ENCODE measurements at places on chromosomes 2 and 18.

DNA sequence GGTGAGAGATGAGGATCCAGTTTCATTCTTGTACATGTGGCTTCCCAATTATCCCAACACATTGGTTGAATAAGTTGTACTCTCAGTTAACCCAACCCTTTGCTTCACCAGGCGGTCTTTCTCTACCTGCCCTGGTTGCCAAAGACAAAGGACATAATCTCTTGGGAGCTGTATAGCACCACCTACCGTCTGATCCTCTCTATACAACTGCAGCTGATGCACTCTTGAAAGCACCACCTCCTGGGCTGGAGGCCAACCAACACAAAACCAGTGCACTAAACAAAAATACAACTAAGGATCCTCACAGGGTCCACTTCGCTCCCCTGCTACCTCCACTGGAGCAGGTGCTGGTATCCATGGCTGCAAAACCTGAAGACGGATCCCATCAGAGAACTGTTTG lies 473.6 kb upstream of the NRXN1 start:
- no peaks in the 10 kb centered on the region for H3K27me3 ChIP-seq
- no peaks in the 10 kb centered on the region for H3K36me3 ChIP-seq

- H3K27ac ChIP-seq: no peak overlapping the region
- H3K36me3 ChIP-seq: no peaks in the 10 kb centered on the region
- H3K27me3 ChIP-seq: no peaks in the 10 kb centered on the region
- H3K4me1 ChIP-seq: no peaks in the 10 kb centered on the region
- no peak for DNase-seq
- no peak overlapping the region for H3K4me3 ChIP-seq
These were observed 491.2 kb upstream of the DDX18 start for GRCh38 chr2:117323331-117323730.

DNA sequence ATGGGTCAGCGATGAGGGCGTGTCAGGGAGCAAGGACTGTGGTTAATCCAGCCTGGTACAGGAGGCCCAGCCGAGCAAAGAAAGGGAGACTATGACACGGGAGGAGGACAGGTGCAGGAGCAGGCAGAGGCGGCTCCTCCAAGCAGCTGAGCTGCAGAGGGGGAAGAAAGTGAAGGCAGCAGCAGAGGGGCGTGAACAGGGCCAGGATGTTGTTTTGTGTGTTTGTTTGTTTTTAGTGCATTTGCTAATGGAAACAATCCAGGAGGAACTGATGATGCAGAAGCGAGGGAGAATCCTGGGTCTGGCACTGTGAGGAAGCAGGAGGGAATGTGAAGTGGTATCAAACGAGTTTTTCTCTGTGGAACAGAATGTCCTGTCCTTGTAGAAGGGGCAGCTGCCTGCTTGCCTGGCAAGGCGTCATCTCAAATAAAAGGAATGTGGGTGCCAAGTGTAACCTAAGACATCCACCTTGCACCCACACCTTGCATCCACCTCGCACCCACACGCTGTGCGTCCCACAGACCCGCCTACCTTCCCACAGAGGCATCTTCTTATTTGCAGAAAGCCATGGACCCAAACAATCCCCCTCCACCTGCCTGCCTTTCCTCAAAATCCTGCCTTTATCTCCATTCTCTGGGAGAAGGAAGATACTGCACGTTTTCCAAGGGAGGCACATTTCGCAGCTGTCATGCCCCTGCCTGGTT lies 134.8 kb downstream of the SH3BP4 start:
- H3K4me1 ChIP-seq: no peaks in the 10 kb centered on the region
- H3K27ac ChIP-seq: no peak overlapping the region
- H3K27me3 ChIP-seq: no peaks in the 10 kb centered on the region
- no peak overlapping the region for H3K4me3 ChIP-seq
- no peak for DNase-seq

- no peaks in the 10 kb centered on the region for H3K27me3 ChIP-seq
- H3K36me3 ChIP-seq: no peaks in the 10 kb centered on the region
- H3K4me3 ChIP-seq: no peak overlapping the region
- H3K27ac ChIP-seq: no peak overlapping the region
- H3K4me1 ChIP-seq: no peaks in the 10 kb centered on the region
These were observed 109.1 kb downstream of the SMAD2 start for GRCh38 chr18:47821314-47821713.

- no peaks in the 10 kb centered on the region for H3K27me3 ChIP-seq
- no peak overlapping the region for H3K4me3 ChIP-seq
- DNase-seq: no peak
- no peaks in the 10 kb centered on the region for H3K4me1 ChIP-seq
- no peak overlapping the region for H3K27ac ChIP-seq
These were observed 23.2 kb downstream of the DNAJC27 start for GRCh38 chr2:24948506-24948905.

DNA sequence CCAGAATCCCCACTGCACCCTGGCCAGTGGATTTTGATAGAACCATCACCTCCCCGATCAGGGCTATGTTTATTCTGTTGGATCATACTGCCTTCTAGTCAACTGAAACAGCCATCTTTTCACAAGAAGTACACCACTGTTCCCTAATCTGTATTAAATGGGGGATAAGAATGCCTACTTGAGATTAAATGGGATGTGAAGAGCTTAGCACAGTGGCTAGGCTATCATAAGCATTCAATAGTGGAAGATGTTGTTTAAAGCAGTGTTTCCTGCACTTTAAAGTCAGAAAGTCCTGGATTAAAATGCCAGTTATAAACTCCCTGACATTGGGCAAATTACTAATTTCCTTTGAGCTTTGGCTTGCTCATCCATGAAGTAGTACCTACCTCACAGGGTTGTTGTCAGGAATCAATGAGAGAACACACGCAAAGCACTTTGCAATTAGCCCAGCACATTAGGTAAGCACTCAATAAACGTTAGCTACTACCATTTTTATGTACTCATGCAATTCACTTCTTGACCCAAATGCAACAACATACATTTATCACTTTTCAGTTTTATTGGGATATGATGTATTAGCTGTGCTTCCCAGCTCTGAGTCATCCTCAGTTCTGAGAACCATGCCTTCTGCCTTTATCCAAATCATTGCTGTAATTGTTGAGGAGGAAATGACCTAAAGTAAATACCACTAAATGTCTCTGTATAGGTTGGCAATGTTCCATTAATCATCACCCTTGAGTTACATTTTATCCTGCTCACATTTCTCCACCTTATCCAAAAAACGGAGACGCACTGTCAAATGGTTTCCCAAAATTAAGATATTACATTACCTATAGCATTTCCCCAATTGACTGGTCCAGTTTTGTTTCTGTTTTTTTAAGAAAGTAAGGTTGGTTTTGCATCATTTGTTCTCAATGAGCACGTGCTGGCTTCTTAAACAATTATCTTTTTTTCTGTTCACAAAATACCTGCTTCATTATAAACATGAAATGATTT lies 2.1 kb downstream of the TMEM247 start:
- no peak for DNase-seq
- H3K27ac ChIP-seq: no peak overlapping the region
- H3K27me3 ChIP-seq: no peaks in the 10 kb centered on the region
- no peak overlapping the region for H3K4me3 ChIP-seq
- H3K36me3 ChIP-seq: no peaks in the 10 kb centered on the region

DNA sequence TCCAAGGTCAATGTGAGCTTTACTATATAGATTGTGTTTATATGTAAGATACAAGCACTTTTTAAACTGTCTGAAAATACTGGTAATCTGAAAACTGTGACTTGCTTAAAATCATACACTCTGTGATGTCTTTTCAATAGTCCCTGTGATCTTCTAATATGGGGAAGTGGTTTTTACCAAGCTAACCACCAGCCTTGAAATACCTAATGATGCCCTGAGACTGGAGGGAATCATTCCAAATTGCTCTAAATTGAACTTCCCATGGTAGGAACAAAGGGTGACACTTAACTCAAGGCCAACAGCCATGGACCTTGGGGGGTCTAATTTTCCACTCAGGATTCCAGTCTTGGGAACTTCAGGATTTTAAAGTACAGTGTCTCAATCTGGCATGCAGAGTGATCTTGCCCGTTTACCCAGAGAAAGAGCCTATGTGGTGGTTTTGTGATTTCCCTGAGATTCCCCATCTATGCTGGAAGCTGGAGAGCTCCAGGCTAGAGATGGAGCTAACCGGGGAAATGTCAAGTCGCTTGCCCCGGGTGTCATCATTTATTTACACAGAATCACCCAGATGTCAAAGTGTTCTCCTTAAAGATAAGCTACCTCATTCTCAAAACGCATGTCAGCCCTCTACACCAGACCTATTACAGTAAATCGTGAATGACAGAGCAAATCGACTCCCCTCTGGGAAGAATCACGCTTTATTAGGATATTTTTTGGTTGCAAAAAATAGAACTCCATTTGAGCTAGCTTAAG lies 198.5 kb downstream of the SP3 start:
- no peak overlapping the region for H3K4me3 ChIP-seq
- H3K27ac ChIP-seq: no peak overlapping the region
- no peaks in the 10 kb centered on the region for H3K4me1 ChIP-seq
- DNase-seq: no peak
- H3K27me3 ChIP-seq: no peaks in the 10 kb centered on the region

GRCh38 chr18:58169472-58169871 lies 125.4 kb downstream of the NEDD4L start:
- no peaks in the 10 kb centered on the region for H3K27me3 ChIP-seq
- H3K4me1 ChIP-seq: no peaks in the 10 kb centered on the region
- no peaks in the 10 kb centered on the region for H3K36me3 ChIP-seq
- no peak overlapping the region for H3K4me3 ChIP-seq
- no peak overlapping the region for H3K27ac ChIP-seq

DNA sequence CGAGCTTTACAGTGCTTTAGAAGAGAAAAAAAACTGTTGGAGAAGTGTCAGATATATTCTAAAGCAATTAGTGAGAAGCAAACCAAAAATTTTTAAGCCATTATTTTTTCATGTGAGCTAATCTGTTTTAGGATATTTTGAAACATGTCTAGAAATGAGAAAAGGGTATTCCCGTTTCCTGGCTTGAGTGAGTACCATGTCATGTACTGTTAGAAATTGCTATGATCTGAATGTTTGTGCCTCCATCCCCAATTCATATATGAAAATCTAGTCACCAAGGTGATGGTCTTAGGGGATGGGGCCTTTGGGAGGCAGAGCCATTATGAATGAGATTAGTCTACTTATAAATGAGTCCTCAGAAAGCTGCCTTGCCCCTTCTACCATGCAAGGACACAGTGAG lies 493.3 kb upstream of the GCFC2 start:
- no peaks in the 10 kb centered on the region for H3K4me1 ChIP-seq
- no peaks in the 10 kb centered on the region for H3K36me3 ChIP-seq
- no peak for DNase-seq
- no peaks in the 10 kb centered on the region for H3K27me3 ChIP-seq
- H3K4me3 ChIP-seq: no peak overlapping the region

GRCh38 chr18:8426401-8426800 lies 182.8 kb upstream of the RAB12 start:
- DNase-seq: no peak
- H3K4me3 ChIP-seq: no peak overlapping the region
- H3K36me3 ChIP-seq: no peaks in the 10 kb centered on the region
- H3K27me3 ChIP-seq: no peaks in the 10 kb centered on the region
- no peak overlapping the region for H3K27ac ChIP-seq

DNA sequence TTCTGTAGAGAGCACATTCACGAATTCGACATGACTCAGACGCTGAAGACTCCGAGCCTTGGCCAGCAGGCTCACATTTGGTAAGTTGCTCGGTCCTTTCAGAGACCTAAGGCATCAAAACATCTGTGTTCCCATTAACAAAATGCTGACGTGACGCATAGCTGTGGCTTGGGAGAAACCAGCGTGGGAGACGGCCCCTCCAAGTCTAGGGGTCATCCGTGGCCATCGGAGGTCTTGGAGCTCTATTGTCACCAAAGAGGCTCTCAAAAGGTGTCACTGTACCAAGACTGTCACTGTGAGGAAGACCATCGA lies 14.9 kb downstream of the FBLN7 start:
- no peak overlapping the region for H3K4me3 ChIP-seq
- no peaks in the 10 kb centered on the region for H3K36me3 ChIP-seq

DNA sequence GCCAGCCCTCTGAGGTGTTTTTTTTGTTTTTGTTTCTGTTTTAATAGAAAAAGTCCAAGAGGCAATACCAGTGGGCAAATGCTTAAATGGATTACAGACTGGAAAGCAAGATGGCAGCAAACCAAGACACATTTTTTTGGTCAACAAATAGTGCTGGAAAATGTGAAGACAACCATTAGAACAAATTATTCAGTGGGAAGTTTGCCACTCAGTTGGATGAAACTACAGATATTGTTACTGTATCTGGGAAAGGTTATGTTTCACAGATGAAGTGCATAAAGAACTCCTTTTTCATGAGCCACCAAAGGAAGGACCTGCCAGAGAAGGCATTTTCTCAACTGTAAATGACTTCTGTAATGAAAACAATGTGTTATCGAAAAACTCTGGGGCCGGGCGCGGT lies 93.0 kb upstream of the ODC1 start:
- no peaks in the 10 kb centered on the region for H3K4me1 ChIP-seq
- H3K27ac ChIP-seq: no peak overlapping the region
- DNase-seq: no peak
- H3K4me3 ChIP-seq: no peak overlapping the region
- H3K27me3 ChIP-seq: no peaks in the 10 kb centered on the region
- H3K36me3 ChIP-seq: no peaks in the 10 kb centered on the region

DNA sequence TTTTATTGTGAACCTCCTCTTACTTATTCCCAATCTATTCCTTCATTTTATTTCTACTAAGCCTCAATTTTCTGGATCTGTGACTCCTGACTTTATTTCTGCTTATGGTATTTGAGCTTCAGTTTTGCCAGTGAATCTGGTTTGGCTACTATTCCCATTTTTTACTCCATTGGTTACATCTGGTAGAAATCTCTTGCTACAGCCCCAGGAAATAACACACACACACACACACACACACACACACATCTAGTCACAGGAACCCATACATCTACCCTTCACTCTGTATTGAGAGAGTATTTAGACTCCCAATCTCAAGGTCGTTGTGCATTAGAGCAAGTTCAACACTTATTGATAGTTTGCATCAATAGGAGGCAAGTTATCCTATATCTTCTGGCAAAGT lies 37.0 kb upstream of the GALNT5 start:
- no peak overlapping the region for H3K27ac ChIP-seq
- no peak overlapping the region for H3K4me3 ChIP-seq
- no peaks in the 10 kb centered on the region for H3K36me3 ChIP-seq
- no peak for DNase-seq

DNA sequence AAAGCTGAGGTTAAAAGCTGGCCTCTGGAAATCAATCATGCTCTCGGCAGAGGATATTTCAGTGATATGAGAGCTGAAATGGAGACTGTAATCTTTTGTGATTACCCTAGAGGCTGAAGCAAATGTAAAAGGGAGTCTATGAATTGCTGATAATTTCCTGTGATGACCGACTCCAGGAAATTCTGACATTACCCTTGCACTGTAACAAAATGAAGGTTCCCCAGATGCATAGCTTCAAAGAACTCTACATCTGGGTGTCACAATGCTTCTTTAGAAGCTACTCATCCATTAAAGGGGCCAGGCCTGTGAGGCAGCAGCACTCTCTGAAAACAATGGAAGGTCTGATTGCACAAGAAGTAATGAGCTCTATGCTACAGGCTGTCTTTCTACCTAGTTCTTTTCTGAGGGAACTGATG lies 268.2 kb upstream of the SESTD1 start:
- no peaks in the 10 kb centered on the region for H3K36me3 ChIP-seq
- no peaks in the 10 kb centered on the region for H3K4me1 ChIP-seq
- H3K27me3 ChIP-seq: no peaks in the 10 kb centered on the region
- no peak overlapping the region for H3K4me3 ChIP-seq

- no peak overlapping the region for H3K27ac ChIP-seq
- no peaks in the 10 kb centered on the region for H3K36me3 ChIP-seq
- no peaks in the 10 kb centered on the region for H3K4me1 ChIP-seq
- no peaks in the 10 kb centered on the region for H3K27me3 ChIP-seq
- no peak overlapping the region for H3K4me3 ChIP-seq
These were observed 96.0 kb upstream of the NEUROD1 start for GRCh38 chr2:181776336-181776735.
